MM.1S (cell line): ENCODE measurements at places on chromosomes 16 and 17.

GRCh38 chr16:24151482-24151939, 104.6 kb upstream of the CACNG3 start:
- no peak for DNase-seq

GRCh38 chr16:49881890-49882289, 26.0 kb upstream of the ZNF423 start:
- no peak for DNase-seq

GRCh38 chr16:27387724-27388123, 14.2 kb upstream of the IL21R start:
- no peak for DNase-seq

GRCh38 chr17:28532050-28532960, 20.1 kb downstream of the UNC119 start:
- DNase-seq = no peak

DNA sequence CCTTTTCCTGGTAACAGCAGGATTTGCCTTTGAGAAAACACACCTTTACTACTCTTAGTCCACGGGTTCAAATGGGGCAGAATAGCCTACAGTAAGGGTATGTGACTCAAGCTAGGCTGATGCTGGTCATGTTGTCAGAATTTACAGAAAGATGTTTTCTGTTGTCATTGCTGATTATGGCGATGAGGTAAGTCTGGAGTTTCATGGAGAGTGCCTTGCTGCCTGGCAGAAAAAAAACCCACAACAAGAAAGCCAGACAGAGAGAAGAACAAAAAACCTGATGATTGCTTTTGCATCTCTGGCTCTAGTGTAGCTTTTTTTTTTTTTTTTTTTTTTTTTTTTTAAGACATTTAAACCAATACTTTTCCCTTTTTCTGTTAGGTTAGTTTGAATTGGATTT, 47.9 kb downstream of the SLC6A4 start:
- no peak for DNase-seq

DNA sequence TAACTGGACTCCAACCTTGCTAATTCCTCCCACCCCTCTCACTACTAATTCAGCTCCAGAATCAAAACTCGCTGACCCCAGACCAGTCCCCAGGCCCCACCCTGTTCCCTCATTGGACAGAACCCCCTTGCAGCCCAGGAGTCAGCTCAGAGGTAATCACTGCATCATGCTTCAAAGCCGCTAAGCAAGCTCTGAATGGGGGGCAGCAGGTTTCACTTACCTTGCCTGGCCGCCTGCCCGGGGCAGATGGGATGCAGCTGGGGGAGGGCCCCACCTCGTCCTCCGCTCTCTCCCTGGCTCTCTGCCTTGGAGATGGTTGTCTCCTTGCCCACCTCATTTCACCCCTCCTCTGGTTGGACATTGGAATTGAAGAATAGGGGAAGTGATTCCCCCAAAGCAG, 4.8 kb upstream of the NGFR start:
- no peak for DNase-seq

DNA sequence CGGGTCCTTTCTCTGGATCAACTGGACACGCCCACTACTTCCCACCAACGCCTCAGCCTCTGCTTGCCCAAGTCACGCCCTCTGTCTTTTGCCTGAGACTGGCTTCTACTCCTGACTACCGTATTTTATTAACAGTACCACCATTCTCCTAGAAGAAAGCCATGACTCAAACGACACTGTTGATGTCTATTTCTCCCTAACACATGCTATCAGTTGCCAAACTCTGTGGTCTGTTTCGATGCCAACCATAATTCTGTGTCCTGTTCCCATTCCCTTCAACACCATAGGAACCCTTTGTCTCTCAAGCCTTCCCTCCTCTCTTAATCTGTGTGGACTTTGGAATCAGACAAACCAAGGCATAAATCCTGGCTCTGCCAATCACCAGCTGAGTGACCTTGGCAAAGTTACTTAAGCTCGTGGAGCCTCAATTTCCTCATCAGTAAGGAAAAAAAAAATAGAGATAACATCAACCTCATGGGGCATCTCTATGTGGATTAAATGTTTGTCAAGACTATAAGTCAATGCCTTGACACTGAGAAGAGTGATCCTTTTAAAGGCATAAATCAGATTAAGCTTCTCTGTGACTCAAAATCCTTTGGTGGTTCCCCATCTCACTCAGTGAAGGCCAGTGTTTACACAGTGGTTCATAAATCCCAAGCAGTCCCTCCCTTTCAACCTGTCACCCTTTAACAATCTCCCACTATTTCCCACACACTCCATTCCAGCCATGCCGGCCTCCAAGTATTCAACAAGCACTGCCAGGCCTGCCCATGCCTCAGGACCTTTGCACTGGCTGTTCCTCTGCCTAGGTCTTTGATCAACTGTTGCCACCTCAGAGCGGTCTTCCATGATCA, 45.6 kb downstream of the ERN1 start:
- peak; percentile 31 for DNase-seq

- DNase-seq = no peak
Observed at GRCh38 chr17:30927756-30928155, 6.0 kb downstream of the ADAP2 start.

GRCh38 chr16:62644030-62644812, 608.0 kb upstream of the CDH8 start:
- DNase-seq = no peak

- no peak for DNase-seq
Observed at GRCh38 chr17:27985306-27985705, 57.2 kb upstream of the NLK start.

DNA sequence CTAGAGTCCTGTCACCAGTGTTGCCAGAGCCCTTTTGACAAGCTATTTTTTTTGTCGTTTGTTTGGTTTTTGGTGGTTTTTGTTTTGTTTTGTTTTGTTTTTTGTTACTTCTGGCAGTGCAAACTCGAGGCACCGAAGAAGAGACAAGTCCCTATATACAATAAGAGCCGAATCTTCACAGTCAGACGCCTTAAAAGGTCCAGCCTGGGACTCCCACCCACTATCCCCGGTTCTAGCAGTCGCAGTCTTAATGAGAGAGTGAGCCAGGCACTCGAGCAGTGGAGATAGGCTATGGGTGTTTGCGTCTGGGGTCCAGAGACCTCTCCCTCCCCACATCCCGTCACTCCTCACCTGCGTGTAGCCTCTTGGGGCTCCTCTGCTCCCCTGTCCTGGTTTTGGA, 1.9 kb downstream of the OR1F1 start:
- no peak for DNase-seq

DNA sequence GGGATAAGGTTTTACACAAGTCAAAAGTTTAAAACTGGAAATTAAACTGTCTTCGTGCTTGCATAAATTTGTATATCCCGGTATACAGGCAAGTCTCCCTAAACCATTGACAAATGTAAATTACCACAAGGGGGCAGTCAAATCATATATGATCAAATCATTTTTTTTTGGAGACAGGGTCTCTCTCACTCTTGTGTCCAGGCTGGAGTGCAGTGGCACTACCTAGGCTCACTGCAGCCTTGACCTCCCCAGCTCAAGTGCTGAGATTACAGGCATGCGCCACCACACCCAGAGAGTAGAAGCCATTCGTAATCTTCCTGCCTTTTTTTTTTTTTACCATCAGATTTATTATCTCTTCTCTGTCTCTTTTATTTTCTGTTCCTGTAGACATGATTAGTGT, 18.5 kb downstream of the TOP2A start:
- peak; percentile 26 for DNase-seq

GRCh38 chr17:28180449-28180848, 138.0 kb downstream of the NLK start:
- DNase-seq = no peak
